ENCODE measurements at places on chromosomes 6 and 20.

DNA sequence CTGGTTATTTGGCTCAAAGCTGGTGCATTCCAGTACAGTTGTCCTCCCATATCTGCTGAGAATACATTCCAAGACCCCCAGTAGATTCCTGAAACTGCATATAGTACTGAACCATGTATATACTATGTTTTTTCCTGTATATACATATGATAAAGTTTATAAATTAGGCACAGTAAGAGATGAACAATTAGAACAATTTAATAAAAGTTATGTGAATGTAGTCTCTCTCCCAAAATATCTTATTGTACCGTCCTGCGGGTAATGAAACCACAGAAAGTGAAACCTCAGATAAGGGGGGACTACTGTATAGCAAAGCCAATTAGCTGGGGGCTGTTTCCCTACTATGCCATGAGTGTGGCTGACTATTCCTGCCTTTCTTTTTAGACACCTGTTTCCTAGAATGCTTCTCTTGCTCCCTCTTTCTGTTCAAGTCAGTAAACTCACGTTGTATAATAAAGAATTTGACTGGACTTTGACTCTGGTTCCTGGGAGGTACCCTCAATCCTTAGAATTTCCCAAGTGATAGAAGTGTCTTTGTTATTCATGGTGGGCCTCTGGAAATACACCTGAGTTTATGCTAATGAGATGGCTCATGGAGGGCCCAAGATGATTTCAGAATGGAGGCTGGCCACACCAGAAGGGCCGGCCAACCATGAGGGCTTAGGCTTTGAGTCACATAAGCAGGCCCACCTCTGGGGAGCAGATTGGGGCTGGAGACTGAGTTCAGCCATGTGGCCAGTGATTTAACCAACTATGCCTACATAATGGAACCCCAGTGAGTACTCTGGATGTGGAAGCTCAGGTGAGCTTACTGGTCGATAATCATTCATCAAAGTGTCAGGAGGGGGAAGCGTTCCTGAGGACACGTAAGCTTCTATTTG is 689 bp upstream of the BLOC1S5 start:
- DNase-seq, result no peak

DNA sequence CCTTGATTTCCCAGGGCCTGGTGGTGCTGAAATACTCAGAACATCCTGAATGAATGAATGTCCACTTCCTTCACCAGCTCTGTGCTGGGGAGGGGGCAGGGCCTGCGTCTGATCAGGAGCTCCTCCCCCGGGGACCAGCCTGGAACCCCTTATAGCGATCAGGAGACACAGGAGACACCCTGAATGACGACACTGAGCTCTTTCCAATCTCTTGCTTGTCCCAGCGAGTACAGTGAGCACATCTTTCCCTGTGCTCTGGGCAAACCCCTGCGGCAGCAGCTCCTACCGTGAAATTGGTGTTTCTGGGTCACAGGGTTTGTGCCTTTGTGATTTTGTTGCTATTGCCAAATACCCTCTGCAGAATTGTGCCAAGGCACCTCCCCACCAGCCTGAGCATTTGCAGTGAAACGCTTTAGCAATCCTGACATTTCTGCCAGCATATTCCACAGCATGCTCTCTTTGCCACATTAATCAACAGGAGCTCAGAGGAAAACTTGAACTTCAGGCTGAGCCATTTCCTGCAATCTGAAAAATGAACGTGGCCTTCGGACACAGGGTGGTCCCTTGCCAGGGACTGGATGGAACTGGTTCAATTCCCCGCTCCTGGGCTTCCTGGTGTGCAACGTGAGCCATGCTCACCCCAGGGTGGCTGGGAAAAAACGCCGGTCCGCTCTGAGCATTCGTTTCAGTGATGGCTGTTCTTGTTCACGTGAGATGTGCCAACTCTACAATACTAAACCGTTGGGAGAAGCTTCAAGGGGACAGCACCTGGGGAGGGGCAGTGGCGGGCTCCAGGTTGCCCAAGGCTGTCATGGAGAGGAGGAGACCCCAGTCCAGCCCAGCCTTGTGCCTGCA is 23.1 kb upstream of the MRGBP start:
- no peak for DNase-seq

DNA sequence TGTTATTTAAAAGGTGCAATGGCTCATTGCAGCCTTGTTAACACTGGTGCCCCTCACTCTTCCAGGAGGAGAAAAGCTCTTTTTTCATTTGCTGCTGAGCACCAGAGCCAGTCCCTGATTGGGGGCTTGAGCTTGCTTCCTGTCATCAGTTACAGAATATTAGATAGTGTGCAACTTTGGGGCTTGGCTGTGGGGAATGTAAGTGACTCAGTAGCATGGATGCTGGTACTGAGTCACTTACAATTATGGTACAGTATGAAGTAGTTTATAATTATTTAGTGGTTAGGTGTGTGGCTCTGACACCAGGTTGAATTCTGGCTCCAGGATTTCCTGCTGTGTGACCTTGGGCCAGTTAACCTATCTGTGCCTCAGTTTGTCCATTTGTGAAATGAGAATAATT is 37.6 kb downstream of the ANKS1A start:
- DNase-seq, result peak; percentile 26

- DNase-seq, result no peak
These were observed 264.1 kb upstream of the CDYL start for GRCh38 chr6:4512051-4512471.

- DNase-seq, result peak; percentile 63
These were observed 184.2 kb upstream of the BMP2 start for GRCh38 chr20:6583134-6583738.

DNA sequence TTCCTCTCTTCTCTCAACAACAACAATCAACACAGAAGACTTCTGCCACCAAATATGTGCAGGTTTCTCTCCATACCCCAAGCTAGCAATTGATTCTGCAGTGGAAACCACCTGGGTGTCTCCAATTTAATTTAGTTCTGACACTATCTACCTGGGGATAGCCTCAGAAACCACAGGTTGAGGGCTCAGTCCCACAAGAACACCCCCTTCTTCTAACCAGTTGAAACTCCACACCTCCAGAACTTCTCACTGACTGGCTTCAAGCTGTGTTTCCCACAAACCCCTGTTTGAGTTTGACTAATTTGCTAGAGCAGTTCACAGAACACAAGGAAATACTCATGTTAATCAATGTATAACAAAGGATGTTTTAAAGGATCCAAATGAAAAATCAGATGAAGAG is 52.5 kb upstream of the SPTLC3 start:
- DNase-seq, result no peak

- DNase-seq, result no peak
These were observed 293.8 kb upstream of the RGS17 start for GRCh38 chr6:153424719-153425400.

- no peak for DNase-seq
These were observed 71.3 kb upstream of the TOP1 start for GRCh38 chr20:40957265-40957760.

DNA sequence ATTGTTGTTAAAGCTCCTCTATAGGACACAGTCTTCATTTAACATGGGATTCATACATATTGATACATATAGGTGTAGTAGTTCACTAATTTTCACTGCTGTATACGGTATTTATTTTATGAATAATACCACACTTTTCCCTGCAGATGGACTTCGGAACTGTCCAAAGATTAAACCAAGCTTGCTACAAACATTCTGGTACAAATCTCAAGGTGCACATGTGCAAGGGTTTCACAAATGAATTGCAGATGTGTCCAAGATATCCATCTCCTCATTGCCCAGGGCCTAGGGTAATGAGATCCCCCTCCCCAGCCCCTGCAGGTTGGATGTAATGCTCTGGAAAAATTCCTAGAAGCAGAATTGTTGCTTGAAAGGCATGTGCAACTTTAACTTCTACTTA is 31.4 kb downstream of the DTNBP1 start:
- no peak for DNase-seq

- no peak for DNase-seq
These were observed 3.9 kb upstream of the TMEM244 start for GRCh38 chr6:129865013-129865412.

DNA sequence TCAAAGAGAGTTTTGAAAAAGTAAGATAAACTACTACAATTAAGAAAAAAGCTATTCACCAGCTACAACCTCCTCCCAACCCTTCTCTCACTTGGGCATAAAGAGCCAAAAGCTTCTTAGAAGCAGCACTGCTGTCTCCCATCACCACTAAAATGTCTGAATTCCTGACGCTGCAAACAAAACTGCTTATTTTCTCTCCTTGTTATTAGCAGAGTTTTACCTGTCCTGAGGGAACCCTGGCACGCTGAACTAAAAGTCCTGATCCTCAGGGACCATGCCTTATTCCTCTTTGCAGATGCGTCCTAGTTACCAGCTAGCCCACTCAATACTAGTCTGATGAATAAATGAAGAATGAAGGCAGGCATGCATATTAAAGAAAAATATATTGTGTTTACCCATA is 1.1 kb downstream of the HACE1 start:
- no peak for DNase-seq

GRCh38 chr20:59785986-59786795 is 147.2 kb downstream of the SYCP2 start:
- no peak for DNase-seq

DNA sequence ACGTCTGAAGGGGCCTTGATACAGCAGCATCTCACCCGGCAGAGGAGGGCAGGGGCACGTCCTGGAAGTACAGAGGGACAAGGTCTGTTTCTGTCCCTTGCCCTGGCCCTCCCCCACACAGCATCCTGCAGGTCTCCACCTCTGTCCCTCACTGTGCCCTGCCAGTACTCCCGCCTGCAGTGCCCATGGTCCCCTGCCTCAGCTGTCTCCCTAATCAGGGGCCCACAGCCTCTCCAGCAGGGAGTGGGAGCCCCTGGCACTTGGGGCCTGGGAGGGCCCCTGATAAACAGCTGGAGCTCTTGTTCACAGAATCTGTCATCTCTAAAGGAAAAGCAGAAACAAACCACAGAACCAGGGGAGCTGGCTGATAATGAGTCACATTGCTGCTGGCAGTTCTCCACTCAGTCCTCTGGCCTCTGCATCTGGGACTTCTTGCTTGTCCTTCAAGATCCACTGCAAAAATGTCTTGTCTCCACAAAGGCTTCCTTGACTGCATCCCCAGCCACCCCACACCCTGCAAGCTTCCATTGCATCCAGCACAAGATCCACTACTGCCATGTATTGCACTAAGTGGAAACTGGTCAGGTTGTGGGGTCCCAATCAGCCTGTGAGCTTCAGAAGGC is 33.2 kb upstream of the TAF8 start:
- peak; percentile 88 for DNase-seq

- no peak for DNase-seq
These were observed 3.1 kb downstream of the ZNF76 start for GRCh38 chr6:35262596-35262995.

DNA sequence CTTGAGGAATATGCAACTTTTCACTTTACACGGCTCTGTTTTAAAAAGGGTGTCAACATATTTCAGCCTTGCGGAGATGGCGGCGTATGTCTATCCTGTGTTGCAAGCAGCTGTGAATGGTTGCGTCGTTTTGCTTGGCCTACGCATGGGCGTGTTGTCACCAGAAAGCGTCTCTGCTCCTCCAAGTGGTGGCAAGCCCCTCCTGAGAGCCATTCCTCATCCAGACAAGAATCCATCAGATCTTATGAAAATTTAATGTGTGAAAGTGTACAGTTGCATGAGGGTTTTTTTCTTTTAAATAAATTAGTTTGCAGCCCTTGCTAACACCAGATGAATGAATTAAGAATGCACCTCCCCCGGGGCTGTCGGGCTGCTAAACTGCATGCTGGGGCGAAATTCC is 114.4 kb downstream of the PHACTR3 start:
- DNase-seq, result no peak

DNA sequence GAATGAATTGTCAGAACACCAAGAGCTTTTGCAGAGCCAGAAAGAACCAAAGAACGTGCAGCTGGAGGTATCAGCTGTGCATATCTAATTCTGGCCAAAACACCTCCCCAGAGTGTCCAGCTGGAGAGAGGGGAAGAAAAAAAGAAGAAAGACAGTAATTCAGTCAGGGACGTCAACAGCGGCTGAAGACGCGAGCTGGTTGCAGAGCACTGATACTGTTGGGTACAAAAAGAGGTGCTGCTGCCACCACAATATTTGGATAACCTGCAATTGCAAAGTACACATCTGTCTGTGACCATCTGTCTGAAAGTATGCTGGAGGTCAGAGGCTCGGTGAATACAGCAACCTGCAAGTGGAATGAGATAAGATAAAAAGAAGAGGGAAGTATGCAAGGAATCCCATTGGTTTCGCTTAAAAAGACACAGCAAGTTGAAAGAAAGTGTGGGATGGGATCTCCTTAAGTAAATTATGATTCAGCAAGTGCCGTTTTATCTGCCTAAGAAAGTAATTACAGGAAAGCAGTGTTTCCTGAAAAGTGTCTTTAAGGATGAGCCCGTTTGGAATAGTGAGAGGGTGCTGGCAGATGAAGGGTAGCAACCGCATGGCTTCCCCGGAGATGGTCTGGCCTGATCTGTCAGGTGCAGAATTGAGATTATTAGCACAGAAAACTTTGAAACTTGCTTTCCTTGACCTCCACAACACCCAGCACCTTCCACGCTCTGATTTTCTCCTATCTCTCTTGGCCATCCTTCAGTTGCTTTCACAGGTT is 189.9 kb upstream of the PRDM1 start:
- DNase-seq, result peak; percentile 3

GRCh38 chr6:142935553-142936517 is 9.1 kb downstream of the HIVEP2 start:
- DNase-seq, result no peak

DNA sequence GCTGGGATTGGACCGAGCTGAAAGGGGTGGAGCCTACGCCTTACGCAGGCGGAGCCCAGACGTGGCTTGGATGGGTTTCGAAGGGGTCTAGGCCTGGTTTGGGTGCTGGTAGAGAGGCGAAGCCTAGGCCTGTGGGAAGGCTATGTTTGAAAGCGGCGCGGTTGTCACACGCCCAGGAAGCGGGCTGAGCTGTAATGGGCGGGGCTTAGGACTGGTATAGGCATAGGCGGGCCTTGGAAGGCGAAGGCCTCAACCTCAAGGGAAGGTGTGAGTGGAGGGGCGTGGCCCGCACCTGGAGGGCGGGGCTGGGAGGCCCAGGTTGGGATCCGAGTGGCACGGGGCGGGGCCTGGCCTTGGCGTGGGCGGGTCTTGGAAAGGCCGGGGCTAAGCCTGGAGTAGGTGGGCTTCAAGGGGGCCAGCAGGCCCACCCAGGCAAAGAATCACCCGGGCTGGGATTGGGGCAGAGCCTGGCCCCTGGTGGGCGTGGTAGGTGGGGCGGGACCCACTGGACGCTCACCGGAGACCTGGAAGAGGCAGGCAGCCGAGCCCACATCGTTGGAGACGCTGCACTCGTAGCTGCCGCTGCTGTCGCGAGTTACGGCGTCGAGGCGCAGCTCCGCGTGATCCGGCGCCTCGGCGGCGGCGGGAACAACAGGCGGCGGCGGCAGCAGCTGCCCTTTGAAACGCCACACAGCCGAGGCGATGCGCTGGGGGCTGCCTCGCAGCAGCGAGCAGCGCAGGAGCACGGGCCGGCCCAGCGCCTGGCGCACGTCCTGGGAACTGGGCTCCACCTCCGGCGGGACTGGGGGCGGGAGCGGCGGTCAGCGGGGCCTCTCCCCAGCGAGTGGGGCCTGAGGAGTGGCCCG is 49.0 kb downstream of the MDGA1 start:
- no peak for DNase-seq

- no peak for DNase-seq
These were observed 36.6 kb upstream of the SCAF8 start for GRCh38 chr6:154696661-154697060.
